ENCODE measurements at places on chromosomes 13 and 19.
A peak's percentile ranks its signal among the peaks of the same experiment; 100 is the strongest.

- no peak for DNase-seq
These were observed 38.9 kb downstream of the TSC22D1 start for GRCh38 chr13:44537248-44537647.

GRCh38 chr19:6011206-6011605 is 33.3 kb upstream of the RANBP3 start:
- no peak for DNase-seq

GRCh38 chr13:33794576-33794975 is 23.4 kb upstream of the RFC3 start:
- no peak for DNase-seq

DNA sequence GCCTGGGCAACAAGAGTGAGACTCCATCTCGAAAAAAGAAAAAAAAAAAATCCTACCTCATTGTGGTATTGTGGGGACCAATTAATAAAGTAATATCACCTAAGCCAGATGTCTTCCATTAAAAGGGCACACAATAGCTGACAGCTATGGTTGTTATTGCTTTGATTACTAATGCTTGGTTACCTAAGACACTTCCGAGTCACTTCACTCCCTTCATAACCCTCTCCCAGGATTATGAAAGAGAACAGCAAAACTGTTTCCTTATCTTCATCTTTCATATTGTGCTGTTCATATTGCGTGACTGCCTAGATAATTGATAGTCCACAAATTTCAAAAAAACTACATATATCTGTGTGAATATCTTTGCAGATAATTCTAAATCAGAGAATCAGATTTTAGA is 10.3 kb upstream of the HSPH1 start:
- DNase-seq = no peak

DNA sequence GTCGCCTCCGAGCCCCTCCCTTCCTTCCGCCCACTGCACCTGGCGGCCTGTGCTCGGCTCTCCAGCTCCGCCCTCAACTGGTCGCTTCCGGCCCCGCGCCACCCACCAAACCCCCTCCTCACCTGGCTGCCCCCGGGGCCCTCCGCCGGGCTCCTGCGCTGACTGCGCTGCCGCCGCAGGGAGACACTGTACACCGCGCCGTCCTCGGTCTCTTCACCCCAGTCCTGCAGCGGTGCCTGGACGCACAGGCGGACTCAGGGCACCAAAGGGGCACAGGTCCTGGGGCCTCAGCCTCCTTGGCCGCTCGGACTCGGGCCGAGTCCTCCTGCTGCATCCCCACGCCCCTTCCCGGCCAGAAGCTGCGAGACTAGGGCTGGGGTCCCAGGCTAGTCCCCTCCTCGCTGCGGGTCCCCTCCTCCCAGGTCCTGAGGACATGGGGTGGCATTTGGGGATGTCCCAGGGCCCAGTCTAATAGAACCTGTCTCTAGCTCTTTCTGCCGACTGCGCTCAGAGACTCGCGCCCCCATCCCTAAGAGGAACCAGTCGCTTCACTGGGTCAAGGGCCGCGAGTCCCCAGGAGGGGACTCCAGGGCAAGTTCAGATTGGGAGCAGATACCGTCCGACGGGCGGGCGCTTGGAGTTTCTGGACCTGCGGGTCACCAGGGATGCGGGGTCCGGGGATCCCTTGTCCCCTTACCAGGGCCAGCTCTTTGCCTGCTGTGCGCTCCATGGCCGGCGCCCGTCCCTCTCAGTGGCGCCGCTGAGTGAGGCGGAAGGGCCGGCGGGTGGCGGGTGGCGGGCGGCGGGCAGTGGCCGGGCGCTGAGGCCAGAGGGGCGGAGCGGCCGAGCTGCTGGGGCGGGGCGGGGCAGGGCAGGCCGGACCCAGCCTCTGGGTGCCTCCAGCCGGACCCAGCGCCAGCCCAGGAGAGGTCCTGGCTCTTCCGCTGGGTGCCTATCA is at the start of gene RGL3:
Gene RGL3 (minus strand): TSS at position 766 of the 958 bp plus-strand sequence. CDS start 36 bp downstream, at position 730.
- DNase-seq = no peak

DNA sequence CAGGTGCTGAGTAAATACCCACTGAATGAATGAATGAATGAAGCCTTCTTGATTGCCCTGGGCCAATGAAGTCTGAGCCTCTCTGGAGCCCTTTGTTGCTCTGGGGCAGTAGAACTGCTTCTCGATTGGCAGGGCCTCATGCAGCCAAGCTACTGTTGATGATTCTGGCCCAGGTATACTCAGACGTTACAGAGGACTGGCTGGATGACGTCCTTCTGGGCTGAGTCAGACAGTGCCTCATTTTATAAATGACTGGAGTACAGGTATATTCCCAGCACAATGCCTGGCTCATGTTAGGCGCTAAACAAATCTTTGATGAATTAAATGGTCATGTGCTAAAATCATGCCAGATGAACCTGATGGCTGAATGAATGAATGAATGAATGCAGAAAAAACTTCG is 243.8 kb upstream of the MAB21L1 start:
- DNase-seq = no peak

GRCh38 chr13:55887561-55887960 is 1253.2 kb upstream of the PRR20A start:
- DNase-seq = no peak

DNA sequence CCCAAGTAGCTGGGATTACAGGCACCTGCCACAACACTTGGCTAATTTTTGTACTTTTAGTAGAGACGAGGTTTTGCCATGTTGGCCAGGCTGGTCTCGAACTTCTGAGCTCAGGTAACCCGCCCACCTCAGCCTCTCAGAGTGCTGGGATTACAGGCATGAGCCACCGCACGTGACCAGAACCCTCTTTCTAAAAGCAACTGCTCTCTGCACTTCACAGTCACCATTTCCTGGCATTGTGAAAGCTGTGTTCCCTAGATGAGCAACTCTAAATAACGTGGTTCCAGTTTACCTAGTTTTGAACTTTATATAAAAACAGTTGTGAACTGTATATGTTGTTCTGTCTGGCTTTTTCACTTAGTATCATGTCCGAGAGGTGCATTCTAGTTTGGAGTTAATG is 152.9 kb downstream of the SIPA1L3 start:
- no peak for DNase-seq

DNA sequence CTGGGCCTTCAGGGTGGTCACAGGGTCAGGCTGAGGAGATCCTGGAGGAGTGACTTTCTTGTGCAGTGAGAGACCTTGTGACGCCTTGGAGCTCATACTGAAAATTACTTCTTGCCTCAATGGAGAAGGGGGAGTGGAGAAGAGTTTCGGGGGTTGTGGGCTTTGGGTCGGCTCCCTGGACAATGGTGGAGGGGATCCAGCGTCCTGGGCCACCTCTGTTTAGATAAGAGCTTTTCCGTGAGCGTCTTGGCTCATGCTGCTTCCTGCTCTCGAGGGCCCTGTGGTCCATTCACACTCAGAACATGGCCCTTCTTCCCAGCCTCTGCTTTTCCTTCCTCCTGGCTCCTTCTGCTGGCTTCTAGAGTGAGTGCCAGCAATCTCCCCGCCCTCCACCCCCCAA is 81.9 kb downstream of the FLT1 start:
- DNase-seq = no peak

GRCh38 chr19:29309637-29310036 is 96.7 kb upstream of the UQCRFS1 start:
- no peak for DNase-seq

DNA sequence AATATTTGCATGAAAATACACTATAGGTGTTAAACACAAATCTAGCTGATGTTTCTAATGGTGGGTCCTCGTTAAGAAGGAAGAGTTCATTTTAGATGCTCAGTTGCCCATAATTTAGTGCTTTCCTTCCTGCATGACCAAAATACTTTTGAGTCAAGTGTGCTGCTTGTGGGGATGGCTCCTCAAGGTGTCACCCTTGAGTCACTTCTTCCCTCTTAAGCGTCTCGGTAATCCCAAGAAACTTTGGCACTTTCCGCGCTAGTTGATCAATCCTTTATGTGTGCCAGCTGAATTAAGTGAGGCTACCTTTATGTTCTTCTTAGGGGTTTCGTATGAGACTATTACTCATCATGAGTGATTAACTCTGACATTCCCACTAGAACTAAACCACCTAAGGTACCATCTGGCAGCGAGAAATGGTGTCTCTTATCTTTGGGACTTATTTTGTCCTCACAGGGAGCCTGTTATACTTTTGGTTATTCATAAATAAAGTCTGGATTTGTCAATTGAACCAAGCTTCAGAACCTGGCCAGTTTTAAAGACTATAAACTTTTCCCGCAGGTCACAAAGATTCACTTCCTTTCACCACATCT is 106.8 kb downstream of the NHLRC3 start:
- DNase-seq = no peak

GRCh38 chr13:99043831-99044231 is 66.0 kb upstream of the DOCK9 start:
- DNase-seq = no peak

DNA sequence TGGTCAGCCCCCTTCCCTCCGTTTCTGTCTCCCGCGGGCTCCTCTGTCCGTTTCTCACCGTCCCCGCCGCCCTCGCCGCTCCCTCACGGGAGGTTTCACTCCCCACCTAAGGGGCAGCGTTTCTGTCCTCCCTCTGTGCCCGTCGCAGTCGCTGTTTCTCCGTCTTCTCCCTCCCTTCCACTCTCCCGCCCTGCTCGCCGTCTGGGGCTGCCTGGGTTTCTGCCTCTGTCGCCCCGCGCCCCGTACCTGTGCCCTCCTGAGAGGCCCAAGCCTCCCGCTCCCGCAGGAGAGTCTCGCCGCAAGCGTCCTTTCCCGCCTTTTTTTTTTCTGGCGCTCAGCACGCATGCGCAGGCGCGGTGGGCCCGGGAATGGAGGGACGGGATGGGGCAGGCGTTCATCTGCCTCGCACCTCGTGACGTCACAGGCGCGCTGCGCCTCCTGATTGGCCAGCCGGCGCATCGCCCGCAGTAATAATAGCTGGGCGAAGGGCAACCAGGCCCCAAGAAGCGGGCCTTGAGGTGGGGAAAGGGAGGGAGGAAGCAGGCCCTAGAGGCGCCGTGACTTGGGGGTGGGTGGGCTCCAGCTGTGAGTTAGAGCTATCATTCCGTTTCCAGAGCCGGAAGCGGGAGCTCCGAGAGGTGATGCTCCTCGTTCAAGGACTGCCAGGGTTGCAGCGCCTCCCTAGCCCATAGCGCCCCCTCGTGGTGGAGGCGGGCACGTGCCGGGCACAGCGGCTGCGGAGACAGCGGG is 15.4 kb downstream of the SSC5D start:
- DNase-seq = peak; percentile 53

- no peak for DNase-seq
These were observed 694.2 kb downstream of the EFNB2 start for GRCh38 chr13:105841286-105841685.

- DNase-seq = no peak
These were observed 348.8 kb downstream of the GPC5 start for GRCh38 chr13:91747186-91747585.

DNA sequence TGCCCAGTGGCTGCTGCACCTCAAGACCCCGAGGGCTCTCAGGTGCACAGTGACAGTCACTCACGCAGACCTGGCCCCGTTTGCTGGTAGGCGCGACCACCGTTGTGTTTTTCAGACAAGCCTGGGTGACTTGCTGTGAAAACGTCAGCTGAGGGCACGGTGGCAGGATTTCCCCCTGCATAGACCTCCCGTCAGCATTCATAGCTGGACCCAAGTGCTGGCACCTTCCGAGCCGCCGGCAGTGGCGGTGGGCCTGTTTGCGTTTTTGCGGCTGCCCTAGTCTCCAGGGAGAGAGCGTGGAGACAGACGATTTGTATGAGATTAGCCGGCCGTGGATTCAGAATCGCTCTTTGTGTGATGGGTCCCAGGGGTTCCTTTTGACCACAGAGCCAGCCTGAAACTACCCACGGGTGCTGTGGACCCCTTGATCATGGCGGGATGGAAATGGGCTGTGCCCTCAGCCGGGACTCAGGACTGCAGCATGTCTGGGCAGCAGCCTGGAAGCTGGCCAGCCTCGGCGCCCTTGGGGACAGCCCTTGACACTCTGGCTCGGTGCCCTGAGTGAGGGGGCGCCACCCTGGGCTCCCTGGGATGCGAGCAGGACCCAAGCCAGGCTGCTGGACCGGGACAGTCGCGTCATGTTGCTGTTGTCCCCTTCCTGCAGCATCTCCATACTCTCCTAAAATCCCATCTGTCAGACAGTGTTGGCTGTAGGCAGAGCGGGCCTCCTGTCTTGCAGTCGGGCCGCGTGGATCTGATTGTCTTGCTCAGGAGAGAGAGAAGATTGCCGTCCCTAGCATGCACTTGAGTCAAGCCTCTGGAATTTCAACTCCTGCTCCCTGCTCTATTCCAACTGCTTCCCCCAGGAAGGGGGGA is 8.6 kb downstream of the KDM4B start:
- DNase-seq = no peak

GRCh38 chr13:50635504-50635903 is 208.0 kb downstream of the DLEU7 start:
- DNase-seq = peak; percentile 99

- DNase-seq = no peak
These were observed 197.0 kb downstream of the PCDH9 start for GRCh38 chr13:67033170-67033569.

- DNase-seq = no peak
These were observed at the start of gene STAP2 for GRCh38 chr19:4338441-4339355. Gene STAP2, minus strand, starts transcription at chr19:4338827. Its CDS starts 74 bp downstream, at chr19:4338753.

DNA sequence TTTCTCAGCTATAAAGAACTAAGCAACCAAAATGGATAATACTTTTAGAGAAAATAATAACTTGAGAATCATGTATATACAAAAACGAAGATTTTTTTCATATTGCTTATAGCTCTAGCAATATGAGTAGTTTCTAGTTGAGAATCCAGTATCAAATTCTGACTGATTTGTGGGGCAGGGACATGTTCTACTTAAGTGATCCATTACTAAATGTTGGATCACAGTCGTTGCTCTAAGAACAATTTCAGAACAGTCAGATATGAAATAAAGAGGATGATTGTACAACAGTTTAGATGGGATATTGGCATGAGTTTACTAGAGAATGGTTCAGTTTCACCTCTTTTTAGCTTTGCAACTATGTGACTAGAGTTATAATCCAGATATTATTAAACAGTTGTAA is 39.9 kb downstream of the SOX21 start:
- DNase-seq = no peak

DNA sequence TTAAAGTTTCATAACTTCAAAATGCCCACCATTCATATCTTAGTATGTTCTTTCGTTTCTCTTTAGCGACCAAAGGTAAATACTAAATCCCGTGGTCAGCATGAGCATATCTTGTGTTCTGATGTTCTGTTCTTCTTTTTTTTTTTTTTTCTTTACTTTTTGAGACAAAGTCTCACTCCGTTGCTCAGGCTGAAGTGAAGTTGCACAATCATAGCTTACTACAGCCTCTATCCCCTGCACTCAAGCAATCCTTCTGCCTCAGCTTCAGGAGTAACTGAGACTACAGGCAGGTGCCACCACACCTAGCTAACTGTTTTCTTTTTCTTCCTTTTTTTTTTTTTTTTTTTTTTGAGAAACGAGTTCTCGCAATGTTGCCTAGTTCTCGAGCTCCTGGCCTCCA is 60.9 kb upstream of the ATP12A start:
- peak; percentile 44 for DNase-seq

DNA sequence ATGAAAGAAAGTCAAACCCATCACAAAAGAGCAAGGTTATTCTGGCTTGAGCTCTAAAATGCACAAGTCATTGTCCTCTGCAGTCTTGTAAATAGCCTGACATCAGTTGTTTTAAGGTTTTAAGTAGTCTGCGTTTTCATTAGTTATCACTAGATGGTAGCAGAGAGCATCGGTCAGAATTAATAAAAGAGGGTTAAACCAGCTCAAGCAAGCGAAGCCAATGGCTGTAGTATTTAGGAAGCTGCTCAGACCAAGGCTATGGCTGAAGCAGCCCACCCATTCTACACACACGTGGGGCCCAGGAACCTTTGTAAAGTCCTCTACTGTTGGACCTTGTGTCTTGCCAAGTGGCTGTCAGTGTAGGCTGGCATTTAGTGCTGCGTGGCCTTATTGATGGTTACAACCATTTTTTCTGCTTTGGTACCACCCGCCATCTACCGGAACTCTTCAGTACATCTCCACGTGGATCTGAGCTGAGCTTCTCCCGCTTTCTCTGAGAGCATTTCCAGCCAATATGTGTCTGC is 13.3 kb upstream of the ZNF57 start:
- DNase-seq = peak; percentile 85

- DNase-seq = peak; percentile 40
These were observed 3.1 kb downstream of the KISS1R start for GRCh38 chr19:920051-920864.

Measured in AML-193 (cell line).